HCT116 (cell line): ENCODE measurements at places on chromosomes 12 and 14.

DNA sequence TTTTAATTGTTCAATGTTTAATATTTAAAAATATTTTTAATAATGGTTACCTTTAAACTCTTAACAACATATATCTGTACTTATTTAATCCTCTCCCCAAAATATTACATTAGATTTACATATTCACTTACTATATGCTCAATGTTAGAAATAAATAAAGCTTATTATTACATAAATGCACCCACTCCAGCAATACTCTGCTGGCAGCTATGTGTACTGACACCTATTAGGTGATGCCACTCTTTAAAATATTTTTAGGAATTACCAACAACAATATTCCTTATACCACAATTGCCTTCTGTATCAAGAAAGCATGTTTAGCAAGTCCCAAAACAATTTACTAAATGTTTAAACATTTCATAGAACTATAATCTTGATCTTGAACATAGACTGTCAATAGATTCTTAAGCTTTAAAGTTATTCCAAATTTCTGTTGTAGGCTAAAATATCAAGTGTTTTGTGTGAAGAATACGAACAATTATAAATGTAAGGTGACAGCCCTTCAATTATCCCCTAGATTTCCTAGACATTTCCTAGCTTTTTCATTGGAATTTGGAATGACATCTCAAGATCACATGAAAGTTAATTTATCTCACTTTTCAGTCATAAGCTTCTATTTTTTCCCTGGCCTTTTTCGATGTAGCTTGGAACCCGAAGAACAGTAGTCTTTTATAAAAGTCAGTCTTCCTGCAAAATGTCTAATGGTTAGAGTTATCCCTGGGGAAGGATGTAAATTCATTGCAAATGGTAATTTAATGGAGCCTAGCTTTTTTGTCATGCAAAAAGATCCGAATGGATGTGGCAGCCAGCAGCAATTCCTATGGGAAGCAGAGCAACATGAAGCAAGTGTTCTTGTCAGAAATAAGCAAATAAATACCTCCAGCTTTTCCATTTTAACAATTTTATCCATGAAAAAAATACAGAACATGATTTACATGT, 907.5 kb upstream of the ATXN7L3B start:
- DNase-seq: no peak

DNA sequence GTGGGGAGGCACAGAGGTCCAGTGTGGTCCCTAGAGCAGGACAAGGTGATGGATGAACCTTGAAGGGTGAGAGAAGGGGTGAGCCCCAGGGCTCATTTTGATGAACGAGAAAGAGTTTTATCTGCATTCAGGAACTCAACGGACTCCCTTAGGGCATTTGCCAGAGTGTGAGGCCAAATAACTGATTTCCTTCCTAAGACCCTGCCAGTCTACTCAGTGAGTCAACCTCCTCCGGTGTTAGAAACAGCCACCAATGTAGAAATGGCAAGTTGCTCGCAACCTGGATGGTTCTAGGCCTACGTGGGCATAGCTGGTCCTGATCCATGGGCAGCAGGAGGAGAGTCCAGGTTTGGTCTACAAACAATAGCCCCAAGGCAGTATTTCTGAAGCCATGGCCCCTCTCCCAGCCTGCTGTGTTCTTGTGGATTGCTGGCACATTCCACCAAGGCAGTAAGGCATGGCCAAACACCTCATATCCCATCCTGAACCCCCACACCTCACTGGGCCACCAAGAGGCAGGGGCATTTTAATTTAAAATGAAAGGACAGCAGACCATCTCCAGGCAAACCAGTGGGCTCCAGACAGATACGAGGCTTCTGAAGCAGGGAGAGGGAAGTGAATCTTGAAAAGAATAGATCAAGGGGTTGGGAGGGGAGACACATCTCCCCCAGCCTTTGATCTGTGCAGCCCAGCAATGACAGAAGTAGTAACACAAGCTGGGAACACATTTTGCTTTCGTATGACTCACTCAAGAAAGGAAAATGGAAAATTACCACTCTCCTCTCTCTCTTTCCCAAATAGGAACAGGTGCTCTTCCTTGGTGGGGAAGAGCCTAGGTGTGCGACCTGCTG, 25.4 kb upstream of the TESC start:
- DNase-seq: no peak

DNA sequence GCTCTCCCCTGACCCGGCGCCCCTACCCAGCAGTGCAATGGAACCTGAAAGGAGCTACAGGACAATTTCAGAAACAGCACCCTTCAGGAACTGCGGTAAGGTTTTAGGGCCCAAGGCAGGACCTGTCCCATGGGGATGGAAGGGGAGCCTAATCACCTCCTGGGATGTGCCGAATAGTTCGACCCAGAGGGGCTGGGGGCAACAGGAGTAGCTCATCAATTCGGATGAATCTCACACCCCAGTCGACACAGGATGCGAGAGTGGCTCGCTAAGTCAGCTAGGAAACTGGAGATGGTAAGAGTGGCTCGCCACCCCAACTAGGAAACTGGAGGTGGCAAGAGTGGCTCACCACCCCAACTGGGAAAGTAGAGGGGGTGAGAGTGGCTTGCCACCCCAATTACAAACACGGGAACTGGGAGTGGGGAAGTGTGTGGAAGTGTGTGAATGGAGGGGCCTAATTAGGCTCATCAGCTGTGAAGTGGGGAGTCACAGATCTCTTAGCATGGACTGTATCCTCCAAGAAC, 57.1 kb downstream of the DHRS2 start:
- DNase-seq: no peak

DNA sequence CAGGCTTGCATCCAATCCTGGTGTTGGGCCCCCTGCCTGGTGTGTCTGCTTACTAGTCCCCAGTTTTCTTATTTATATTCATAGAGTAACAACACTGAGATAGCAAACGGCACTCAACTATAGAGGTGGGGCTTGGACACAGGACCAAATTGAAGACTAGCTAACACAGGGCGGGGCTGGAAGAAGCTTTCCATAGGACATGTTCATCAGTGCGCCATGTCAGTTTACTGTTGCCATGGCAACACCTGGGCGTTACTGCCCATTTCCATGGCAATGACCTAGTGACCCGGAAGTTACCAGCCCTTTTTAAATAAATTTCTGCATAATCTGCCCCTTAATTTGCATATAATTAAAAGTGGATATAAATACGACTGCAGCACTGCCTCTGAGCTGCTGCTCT, 275.5 kb upstream of the TMEM132C start:
- DNase-seq: no peak

DNA sequence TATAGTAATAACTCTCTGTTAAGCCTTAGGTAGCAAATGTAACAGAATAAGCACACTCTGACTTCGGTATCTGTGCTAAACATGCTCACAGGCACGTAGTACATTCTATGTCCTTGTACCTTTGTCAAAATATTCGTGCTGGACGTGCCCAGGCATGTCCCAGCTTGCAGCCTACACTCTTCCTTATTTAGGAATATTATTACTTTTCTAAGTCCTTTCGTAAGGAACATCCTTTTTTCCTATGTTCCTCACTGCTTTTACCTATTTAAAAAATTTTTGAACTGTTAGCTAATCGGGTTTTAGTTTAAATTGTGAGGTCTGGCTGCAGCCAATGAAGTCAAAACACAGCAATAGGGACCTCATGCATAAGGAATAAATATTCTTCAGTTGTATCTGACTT, 24.1 kb upstream of the UBC start:
- DNase-seq: no peak
